GM23338 (cell line): ENCODE measurements at places on chromosomes 6 and 20.

GRCh38 chr6:167212713-167213005, 54.9 kb upstream of the GPR31 start:
- no peak overlapping the region for H3K27ac ChIP-seq
- no peaks in the 10 kb centered on the region for H3K27me3 ChIP-seq
- no peak for DNase-seq
- no peaks in the 10 kb centered on the region for H3K36me3 ChIP-seq
- H3K4me1 ChIP-seq = no peaks in the 10 kb centered on the region; the same call in 1 of the 2 replicates

- peaks cover 1% of the 10 kb centered on the region; the same call in 1 of the 2 replicates for H3K4me1 ChIP-seq
- H3K4me3 ChIP-seq = no peak overlapping the region
- no peaks in the 10 kb centered on the region for H3K36me3 ChIP-seq
- DNase-seq = no peak
- no peaks in the 10 kb centered on the region for H3K27me3 ChIP-seq
Measured at GRCh38 chr20:15799871-15800270, 773.4 kb downstream of the KIF16B start.

- no peaks in the 10 kb centered on the region for H3K27me3 ChIP-seq
- no peak overlapping the region for H3K4me3 ChIP-seq
- no peaks in the 10 kb centered on the region for H3K4me1 ChIP-seq
- H3K36me3 ChIP-seq = no peaks in the 10 kb centered on the region; the same call in 1 of the 2 replicates
Measured at GRCh38 chr6:134980846-134981245, 30.9 kb upstream of the ALDH8A1 start.

GRCh38 chr20:57450419-57450818, 59.2 kb downstream of the RBM38 start:
- no peaks in the 10 kb centered on the region for H3K4me1 ChIP-seq
- no peak for DNase-seq
- no peak overlapping the region for H3K4me3 ChIP-seq

- H3K27ac ChIP-seq = no peak overlapping the region
- no peaks in the 10 kb centered on the region for H3K36me3 ChIP-seq
- no peak overlapping the region for H3K4me3 ChIP-seq
- DNase-seq = no peak
- no peaks in the 10 kb centered on the region for H3K27me3 ChIP-seq
Measured at GRCh38 chr6:16660157-16660497, 101.1 kb downstream of the ATXN1 start.

DNA sequence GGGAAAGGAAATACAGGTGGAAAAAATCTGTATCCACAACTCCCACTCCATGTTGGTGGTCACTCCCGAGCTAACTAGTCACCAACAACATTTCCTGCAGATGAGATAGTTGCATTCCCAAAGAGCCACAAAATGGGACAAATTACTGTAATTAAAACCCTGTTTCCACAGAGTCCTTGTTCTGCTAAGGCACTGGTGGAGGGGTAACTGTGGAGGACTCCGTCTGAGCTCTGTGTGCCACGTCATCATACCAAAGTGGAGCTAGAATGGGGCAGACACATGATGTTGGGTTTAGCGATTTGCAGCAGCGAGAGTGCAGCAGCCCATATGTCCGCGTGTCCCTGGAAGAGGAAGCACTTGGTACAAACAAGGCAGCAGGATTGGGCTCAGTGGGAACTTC, 172.5 kb upstream of the KCNK16 start:
- H3K27me3 ChIP-seq = no peaks in the 10 kb centered on the region
- H3K36me3 ChIP-seq = no peaks in the 10 kb centered on the region
- H3K4me3 ChIP-seq = peak overlapping the region; percentile 26; the same call in 1 of the 2 replicates

GRCh38 chr20:33391722-33392415, 9.4 kb downstream of the CDK5RAP1 start:
- H3K27ac ChIP-seq = no peak overlapping the region
- H3K36me3 ChIP-seq = peaks cover 33% of the 10 kb centered on the region
- H3K4me1 ChIP-seq = no peaks in the 10 kb centered on the region
- no peak overlapping the region for H3K4me3 ChIP-seq

- no peak overlapping the region for H3K27ac ChIP-seq
- no peaks in the 10 kb centered on the region for H3K27me3 ChIP-seq
- H3K4me3 ChIP-seq = no peak overlapping the region
- no peak for DNase-seq
- peaks cover 11% of the 10 kb centered on the region for H3K36me3 ChIP-seq
Measured at GRCh38 chr20:55977690-55978459, 27.4 kb downstream of the CBLN4 start.

DNA sequence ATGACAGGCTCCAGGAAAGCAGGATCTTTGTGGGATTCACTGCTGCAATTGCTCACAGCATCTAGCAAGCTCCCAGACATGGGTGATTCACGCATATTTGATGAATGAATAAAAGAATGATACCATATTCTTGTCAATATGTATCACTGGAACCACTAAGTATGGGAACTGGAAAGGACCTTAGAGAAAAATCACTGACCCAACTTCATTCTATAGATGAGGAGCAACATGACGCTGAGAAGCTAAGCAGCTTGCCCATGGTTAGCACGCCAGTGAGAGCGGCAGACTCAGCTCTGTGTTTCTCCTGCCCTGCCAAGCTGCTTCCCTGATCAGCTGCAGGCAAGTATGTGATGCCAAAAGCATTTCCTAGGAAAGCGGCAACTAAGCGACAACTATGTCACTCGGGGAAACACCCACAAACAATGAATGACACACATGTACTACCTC, 66.8 kb downstream of the PPP1R3G start:
- H3K36me3 ChIP-seq = no peaks in the 10 kb centered on the region
- H3K27ac ChIP-seq = no peak overlapping the region
- no peak for DNase-seq
- H3K4me3 ChIP-seq = no peak overlapping the region
- no peaks in the 10 kb centered on the region for H3K27me3 ChIP-seq

DNA sequence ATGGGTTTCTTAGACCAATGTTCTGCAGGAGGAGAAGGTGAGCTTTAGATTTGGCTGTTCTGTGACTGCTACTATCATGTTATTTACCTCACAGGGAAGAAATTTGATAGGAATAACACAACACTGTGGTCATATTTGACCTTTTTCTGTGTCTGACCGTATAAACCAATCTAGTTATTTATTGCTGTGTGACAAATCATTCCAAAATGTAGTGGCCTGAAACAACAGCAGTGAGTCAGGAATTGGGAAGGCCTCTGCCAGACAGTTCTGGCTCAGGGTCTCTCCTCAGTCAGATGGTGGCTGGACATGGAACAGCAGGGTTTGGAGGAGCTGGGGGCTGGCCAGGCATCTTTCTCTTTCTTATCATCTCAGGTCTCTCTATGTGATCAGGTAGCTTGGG, 33.0 kb downstream of the RIPOR2 start:
- no peak for DNase-seq
- no peaks in the 10 kb centered on the region for H3K36me3 ChIP-seq
- H3K4me1 ChIP-seq = peaks cover 25% of the 10 kb centered on the region
- no peak overlapping the region for H3K27ac ChIP-seq
- H3K4me3 ChIP-seq = no peak overlapping the region

DNA sequence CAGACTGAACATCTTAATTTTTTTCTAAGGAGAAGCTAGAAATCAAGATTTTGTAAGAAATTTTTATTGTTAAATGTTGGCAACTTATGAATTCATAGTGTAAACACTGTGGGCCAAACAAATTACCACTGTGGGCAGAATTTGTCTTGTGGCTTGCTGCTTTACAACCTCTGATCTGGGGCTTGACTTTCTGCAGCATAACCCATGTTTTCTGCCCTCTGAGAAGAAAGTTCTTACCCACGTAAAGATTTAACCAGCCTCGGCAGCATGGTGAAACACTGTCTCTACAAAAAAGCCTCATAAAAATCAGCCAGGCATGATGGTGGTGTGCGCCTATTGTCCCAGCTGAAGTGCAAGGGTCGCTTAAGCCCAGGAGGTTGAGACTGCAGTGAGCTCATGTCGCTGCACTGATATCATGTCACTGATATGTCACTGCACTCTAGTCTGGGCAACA, 12.9 kb downstream of the ITCH start:
- H3K27me3 ChIP-seq = no peaks in the 10 kb centered on the region
- no peaks in the 10 kb centered on the region for H3K4me1 ChIP-seq
- no peak for DNase-seq
- no peak overlapping the region for H3K4me3 ChIP-seq
- H3K36me3 ChIP-seq = peaks cover 5% of the 10 kb centered on the region; the same call in 1 of the 2 replicates

- peaks cover 14% of the 10 kb centered on the region for H3K4me1 ChIP-seq
- H3K4me3 ChIP-seq = no peak overlapping the region
- peaks cover 7% of the 10 kb centered on the region for H3K27me3 ChIP-seq
- 0 out of 2 replicates have a peak, but pooled peaks cover 6% of the 10 kb centered on the region for H3K36me3 ChIP-seq
- no peak for DNase-seq
Measured at GRCh38 chr6:15658181-15658744, 4.6 kb downstream of the DTNBP1 start.

DNA sequence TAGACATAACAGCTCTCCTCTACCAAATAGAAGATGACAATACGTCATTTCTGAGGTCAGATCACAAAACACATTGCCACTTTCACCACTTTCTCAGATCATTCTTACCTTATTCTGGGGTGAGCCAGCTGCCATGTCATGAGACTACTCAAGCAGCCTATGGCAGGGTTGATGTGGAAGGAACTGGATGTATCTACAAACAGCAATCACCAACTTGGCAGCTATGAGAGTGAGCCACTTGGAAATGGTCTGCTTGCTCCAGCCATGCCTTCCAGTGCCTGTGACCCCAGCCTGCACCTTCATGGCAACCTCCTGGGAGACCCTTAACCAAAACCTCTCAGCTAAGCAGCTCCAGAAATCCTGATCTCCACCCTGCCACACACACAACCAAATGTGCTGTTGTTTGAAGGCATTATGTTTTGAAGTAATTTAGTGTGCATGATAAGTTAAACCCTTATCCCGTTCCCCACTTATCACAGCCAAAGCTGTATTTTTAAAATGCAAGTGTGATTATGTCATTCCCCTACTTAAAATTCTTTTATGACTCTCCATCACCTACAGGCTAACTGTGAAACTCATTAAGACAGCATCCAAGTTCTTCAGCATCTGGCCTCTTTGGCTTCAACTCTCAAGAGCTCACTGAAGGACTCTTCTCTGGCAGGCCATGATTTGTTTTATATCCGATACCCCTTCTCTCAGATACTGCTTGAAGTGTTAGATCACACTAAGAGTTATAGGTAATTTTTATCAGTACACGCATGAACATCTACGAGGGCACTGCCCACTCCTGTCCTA, 150.6 kb downstream of the LY86 start:
- peaks cover 15% of the 10 kb centered on the region; the same call in 1 of the 2 replicates for H3K4me1 ChIP-seq
- no peak overlapping the region for H3K27ac ChIP-seq
- DNase-seq = no peak
- H3K36me3 ChIP-seq = no peaks in the 10 kb centered on the region
- H3K27me3 ChIP-seq = no peaks in the 10 kb centered on the region

- peak overlapping the region; percentile 54 for H3K4me3 ChIP-seq
- H3K27ac ChIP-seq = no peak overlapping the region
- H3K27me3 ChIP-seq = peaks cover 71% of the 10 kb centered on the region
- no peak for DNase-seq
Measured at GRCh38 chr20:54172532-54172855, 1.3 kb downstream of the CYP24A1 start.

DNA sequence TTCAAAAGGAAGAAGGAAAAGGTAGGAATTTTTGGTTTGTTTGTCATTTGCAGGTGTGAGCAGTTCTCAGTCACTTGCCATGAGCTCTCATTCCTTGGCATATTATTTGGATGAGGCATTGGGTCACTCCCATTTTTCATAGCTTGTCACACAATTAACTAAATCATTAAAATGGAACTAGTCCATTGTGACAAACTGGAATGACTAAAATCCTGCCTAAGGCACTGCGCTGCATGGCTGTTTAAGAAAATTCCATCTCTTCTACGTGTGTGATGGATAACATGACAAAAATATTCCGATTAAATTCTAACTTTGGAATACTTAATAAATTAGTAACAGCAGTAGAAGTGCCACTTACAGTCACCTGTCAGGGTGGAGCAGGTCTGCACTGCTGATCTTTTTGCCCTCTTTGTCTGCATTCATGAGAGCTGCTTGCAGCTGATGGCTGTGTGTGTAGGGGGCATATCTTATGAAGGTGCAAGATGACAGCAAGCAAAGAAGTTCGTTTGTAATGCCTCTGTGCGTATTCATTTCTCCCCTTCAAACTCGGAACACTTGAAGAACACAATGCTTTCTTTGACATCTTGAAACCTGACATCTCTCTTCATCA, 1292.6 kb upstream of the MAP3K7 start:
- no peak overlapping the region for H3K4me3 ChIP-seq
- peaks cover 2% of the 10 kb centered on the region; the same call in 1 of the 2 replicates for H3K36me3 ChIP-seq
- no peaks in the 10 kb centered on the region for H3K4me1 ChIP-seq
- no peak overlapping the region for H3K27ac ChIP-seq
- no peak for DNase-seq
- no peaks in the 10 kb centered on the region for H3K27me3 ChIP-seq

GRCh38 chr6:41733707-41734665, 1.4 kb downstream of the TFEB start:
- peak overlapping the region; percentile 80 for H3K4me3 ChIP-seq
- H3K27me3 ChIP-seq = peaks cover 18% of the 10 kb centered on the region
- peak; percentile 86 for DNase-seq
- no peak overlapping the region for H3K27ac ChIP-seq
- H3K4me1 ChIP-seq = peaks cover 30% of the 10 kb centered on the region
- H3K36me3 ChIP-seq = no peaks in the 10 kb centered on the region

- DNase-seq = no peak
- no peaks in the 10 kb centered on the region for H3K27me3 ChIP-seq
- no peaks in the 10 kb centered on the region for H3K36me3 ChIP-seq
- peaks cover 7% of the 10 kb centered on the region; the same call in 1 of the 2 replicates for H3K4me1 ChIP-seq
- no peak overlapping the region for H3K4me3 ChIP-seq
Measured at GRCh38 chr6:44631968-44632367, 244.5 kb downstream of the CDC5L start.

DNA sequence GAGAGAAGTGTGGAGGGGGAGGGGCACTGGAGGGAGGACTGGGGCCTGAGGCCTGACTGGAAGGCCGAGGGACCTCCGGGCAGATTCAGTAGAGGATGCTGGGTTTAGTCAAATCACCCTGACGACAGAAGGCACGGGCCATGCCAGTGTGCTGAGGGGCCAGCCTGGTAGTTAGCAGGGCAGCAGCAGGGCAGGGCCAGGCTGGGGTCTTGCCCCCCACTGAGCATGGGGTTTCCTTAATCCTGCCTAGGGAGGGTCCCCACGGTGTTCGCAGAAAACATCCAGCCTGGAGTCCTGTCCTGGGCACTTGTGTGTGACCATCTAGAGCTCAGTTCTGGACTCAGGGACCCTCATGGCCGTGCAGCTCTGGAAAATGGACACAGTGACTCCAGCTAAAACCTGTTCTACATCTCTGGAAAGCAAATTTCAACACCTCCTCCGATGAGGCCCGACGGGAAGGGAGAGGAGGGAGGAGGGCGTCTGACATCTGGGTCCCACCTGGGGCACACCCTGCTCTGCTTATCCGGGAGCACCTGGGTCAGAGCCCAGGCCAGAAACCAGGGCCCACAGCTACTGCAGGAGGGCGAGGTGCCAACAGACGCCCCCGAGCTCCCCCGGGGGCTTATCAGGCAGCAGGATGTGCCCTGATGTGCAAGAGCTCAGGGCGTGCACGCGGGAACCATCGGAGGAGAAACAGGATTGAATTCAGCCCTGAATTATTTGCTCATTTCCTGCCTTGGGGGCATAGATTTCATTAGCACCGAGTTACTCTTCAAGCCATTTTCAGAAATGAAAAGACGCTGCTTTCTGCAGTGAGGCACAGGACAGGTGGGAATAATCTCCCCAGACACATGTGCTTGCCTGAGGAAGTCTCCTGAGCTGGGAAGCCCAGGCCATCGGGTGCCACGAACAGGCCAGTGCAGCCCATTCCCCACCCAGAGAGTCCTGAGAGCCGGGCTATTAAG, 78.0 kb upstream of the MPC1 start:
- H3K27ac ChIP-seq = no peak overlapping the region
- no peaks in the 10 kb centered on the region for H3K4me1 ChIP-seq
- H3K4me3 ChIP-seq = no peak overlapping the region
- H3K36me3 ChIP-seq = no peaks in the 10 kb centered on the region; the same call in 1 of the 2 replicates
